ENCODE measurements at places on chromosomes 3 and 15. TPM values are rescaled to one million over a fixed set of nuclear protein-coding genes. Genes with fewer than 3 reads are reported as not detected.

GRK7 gene
- not detected for total RNA-seq

DNA sequence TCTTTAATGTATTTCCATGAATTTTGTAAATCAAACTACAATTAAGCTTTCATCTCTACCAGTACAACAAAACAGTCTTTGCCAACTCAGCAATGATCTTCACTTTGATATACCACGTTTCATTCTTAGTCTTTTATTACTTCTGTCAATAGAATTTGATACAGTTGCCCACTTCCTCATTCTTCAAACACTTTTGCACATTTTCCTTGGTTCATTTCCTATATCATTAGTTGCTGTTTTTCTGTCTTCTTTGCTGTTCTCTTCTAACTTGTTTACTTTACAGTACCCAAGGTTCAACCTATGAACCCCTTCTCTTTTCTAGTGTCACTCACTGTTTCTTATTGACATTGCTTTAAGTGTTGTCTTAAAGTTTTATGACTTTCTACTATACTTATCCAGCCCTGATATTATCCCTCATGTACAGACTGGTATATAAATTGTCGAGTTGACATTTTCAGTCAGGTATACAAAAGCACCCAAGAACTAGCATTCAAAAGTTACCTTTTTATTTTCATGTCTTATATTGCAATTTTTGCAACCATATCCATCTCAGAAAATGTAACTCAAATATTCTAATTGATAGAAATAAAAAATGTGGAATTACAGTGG is 903.1 kb downstream of the NSUN3 start:
- no peaks in the 10 kb centered on the region for H3K36me3 ChIP-seq
- H3K4me3 ChIP-seq: no peak overlapping the region
- no peak for DNase-seq
- no peak overlapping the region for H3K27ac ChIP-seq
- H3K4me1 ChIP-seq: no peaks in the 10 kb centered on the region

DNA sequence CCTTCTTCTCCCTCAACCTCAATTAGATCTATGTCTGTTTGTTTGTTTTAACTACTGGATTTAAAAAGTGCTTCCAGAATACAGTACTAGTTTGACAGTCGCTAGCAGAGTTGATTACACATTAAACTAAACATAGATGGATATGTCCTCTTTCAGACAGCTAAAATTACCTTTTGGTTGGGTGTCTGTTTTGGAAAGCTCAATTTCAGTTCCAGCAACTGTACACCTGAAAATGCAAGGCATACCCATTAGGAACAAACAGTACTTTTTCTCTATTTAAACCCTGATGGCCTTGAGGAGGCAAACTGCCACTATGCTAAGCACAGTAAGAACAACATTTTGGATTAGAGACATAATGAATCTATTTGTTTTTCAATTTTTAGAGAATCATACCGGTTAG is 234.4 kb downstream of the UNC13C start:
- H3K4me1 ChIP-seq: no peaks in the 10 kb centered on the region
- no peak for DNase-seq
- H3K27me3 ChIP-seq: peaks cover 21% of the 10 kb centered on the region
- no peak overlapping the region for H3K4me3 ChIP-seq

DNA sequence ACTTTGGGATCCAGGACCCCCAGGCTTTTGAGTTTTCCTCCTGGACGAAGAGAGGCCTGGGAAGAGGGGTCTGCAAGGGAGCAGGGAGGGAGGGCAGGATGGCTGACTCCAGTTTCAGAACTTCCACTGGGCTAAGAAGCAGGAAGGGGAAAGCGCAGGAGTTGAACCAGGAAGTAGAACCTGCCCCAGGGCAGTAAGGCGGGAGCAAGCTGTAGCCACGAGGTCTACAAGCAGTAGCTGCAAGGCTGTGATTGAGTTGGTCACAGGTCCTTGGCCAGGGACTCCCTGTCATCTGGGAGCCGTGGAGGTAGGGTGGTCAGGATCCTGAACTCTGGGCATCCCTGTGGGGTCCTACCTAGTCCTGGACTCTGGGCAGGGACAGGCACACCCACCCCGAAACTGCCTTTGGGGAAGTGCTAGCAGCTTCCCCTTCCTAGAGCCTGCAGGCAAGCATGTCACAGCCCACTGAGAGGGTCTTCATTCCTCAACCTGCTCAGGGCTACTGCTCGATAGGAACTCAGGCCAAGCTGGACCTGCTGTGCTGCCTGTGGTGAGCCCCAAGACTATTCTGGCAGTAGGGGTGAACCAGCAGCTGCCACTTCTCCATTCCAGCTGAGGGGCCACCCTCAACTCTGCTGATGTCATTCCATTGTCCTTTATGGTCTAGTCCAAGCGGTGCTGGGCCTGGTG is 5.8 kb upstream of the GNAI2 start:
- no peak overlapping the region for H3K27ac ChIP-seq
- peaks cover 6% of the 10 kb centered on the region for H3K36me3 ChIP-seq
- peaks cover 1% of the 10 kb centered on the region for H3K27me3 ChIP-seq
- no peak for DNase-seq
- peaks cover 24% of the 10 kb centered on the region for H3K4me1 ChIP-seq
- H3K4me3 ChIP-seq: no peak overlapping the region

GRCh38 chr15:36832774-36833463 is 253.5 kb downstream of the CDIN1 start:
- H3K27me3 ChIP-seq: no peaks in the 10 kb centered on the region
- H3K4me3 ChIP-seq: no peak overlapping the region
- DNase-seq: no peak
- H3K27ac ChIP-seq: no peak overlapping the region
- no peaks in the 10 kb centered on the region for H3K4me1 ChIP-seq

DNA sequence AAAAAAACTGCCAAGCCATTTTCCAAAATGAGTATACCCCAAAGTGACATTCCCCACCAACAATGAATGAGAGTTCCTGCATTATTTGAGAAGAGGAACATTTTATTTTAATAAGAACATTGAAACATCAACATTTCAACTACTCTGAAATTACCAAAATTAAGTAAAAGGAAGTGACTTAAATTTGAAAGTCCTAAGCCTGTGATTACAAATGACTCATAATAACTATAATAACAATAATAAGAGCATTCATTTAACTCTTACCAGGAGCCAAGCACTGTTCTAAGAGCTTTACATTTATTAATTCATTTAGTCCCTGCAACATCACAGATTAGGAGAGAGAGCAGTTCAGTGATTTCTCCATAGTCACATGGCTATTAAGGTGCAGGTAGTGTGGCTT is 32.4 kb downstream of the LRRC28 start:
- no peaks in the 10 kb centered on the region for H3K27me3 ChIP-seq
- DNase-seq: no peak
- H3K27ac ChIP-seq: peak overlapping the region; percentile 3
- H3K4me1 ChIP-seq: no peaks in the 10 kb centered on the region

DNA sequence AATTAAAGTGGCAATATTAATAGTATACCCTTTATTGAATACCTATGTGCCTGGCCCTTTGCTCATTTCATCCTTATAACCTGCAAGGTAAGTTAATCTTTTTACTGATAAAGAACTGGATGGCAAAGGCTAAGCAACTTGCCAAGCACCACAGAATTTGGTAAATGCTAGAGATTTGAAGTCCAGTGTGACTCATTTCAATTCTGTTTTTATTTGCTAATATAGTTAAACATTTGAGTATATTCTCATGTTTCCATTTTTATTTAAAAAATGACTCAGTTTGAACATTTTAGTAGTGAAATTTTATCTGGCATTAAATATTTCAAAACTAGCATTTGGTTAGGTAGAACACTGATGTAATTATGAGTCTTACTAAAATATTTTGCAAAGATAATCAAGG is 11.3 kb downstream of the PFN2 start:
- no peak overlapping the region for H3K4me3 ChIP-seq
- no peaks in the 10 kb centered on the region for H3K27me3 ChIP-seq
- H3K27ac ChIP-seq: no peak overlapping the region
- peaks cover 46% of the 10 kb centered on the region for H3K36me3 ChIP-seq

DNA sequence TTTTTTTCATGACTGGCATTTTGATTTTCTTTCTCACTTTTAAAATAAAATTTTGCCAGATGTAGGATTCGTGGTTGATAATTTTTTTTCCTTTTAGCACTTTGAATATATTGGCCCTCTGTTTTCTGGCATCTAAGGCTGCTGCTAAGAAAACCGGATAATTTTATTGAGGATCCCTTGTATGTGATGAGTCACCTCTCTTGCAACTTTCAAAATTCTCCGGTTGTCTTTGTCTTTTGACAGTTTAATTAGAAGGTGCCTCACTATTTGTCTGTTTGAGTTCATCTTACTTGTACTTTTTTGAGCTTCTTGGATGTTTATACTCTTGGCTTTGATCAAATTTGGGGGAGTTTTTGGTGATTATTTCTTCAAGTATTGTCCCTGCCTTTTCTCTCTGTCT is 349.7 kb downstream of the LPP start:
- H3K4me3 ChIP-seq: no peak overlapping the region
- peaks cover 4% of the 10 kb centered on the region for H3K4me1 ChIP-seq
- no peak overlapping the region for H3K27ac ChIP-seq
- no peaks in the 10 kb centered on the region for H3K36me3 ChIP-seq

DNA sequence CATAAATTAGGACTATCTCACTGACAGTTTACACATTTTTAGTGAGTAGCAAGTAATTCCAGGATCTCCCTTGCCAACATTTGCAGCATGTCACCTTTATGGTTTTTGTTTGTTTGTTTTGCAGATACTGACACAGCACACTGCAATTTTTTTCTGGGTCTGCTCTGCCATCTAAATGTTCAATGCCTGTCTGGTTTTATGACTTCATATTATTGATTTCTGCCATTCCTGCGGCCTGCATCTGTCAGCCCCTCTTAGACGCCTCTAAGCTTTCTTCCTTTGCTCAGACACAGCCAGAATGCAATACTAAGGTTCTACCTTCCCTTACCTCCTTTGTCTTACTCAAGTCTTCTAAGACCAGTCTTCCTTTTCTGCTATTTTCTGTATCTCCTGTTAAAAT is 321.2 kb upstream of the AZI2 start:
- no peak overlapping the region for H3K27ac ChIP-seq
- H3K36me3 ChIP-seq: peaks cover 6% of the 10 kb centered on the region
- no peaks in the 10 kb centered on the region for H3K4me1 ChIP-seq
- no peak overlapping the region for H3K4me3 ChIP-seq
- H3K27me3 ChIP-seq: no peaks in the 10 kb centered on the region

GRCh38 chr3:109330405-109330804 is 6.9 kb downstream of the DPPA4 start:
- DNase-seq: no peak
- H3K36me3 ChIP-seq: no peaks in the 10 kb centered on the region
- H3K4me3 ChIP-seq: no peak overlapping the region
- no peak overlapping the region for H3K27ac ChIP-seq

DNA sequence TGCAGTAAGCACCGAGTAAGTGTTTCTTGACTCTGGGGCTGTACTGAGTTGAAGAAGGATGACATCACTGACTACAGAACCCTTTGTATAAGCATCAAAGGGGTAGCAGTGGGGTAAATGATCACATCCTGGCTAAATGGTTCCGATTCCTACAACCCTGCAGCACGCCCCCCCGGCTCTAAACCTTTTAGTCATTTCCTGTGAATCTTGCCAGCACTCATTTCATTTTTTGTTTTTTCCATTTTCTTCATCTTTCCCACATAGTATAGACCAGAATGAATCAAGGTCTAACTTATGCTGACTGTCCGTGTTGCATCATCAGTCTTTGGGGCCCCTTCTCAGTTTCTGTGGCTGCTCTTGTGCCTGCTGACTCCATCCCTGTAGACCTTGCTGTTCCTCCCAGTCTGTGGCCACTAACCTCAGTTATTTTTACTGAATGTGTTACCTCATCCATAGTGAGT is 383.1 kb upstream of the TPRG1 start:
- peaks cover 11% of the 10 kb centered on the region for H3K36me3 ChIP-seq
- no peaks in the 10 kb centered on the region for H3K27me3 ChIP-seq
- H3K27ac ChIP-seq: no peak overlapping the region
- no peak overlapping the region for H3K4me3 ChIP-seq

- no peaks in the 10 kb centered on the region for H3K27me3 ChIP-seq
- H3K36me3 ChIP-seq: no peaks in the 10 kb centered on the region
- no peaks in the 10 kb centered on the region for H3K4me1 ChIP-seq
- no peak overlapping the region for H3K4me3 ChIP-seq
- no peak for DNase-seq
- H3K27ac ChIP-seq: no peak overlapping the region
Observed at GRCh38 chr3:115861166-115861733, 237.9 kb downstream of the GAP43 start.

- H3K4me3 ChIP-seq: peak overlapping the region; percentile 12
- peaks cover 7% of the 10 kb centered on the region for H3K4me1 ChIP-seq
- DNase-seq: no peak
- no peaks in the 10 kb centered on the region for H3K36me3 ChIP-seq
- H3K27ac ChIP-seq: peak overlapping the region; percentile 17
Observed at GRCh38 chr3:165439765-165440164, 243.6 kb upstream of the SLITRK3 start.

All from MCF 10A (cell line).